Hematopoietic multipotent progenitor cell treated with erythropoietin and hydrocortisone succinate and interleukin-3 and kit ligand, for 4 days (in vitro differentiated cells): ENCODE measurements at places on chromosomes 16 and 17.

DNA sequence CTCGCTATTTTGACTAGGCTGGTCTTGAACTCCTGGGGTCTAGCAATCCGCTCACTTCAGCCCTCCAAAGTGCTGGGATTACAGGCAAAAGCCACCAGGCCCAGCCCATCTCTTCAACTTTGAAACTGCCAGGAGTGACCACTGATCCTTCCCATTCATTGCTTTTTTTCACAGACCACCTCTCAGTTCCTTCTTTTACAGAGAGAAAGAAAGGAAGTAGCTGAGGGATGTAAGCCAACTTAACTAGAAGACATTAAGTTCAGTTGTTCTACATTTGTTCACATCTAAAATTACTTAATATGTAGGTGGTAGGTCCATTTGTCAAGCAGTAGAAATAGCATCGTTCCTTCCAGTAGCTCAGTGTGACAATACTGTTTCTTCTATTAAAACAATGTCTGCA, 219.8 kb downstream of the STX8 start:
- DNase-seq, result no peak

- no peak for DNase-seq
Measured at GRCh38 chr16:77289331-77289809, 90.2 kb downstream of the SYCE1L start.

GRCh38 chr17:71985111-71986039, 135.4 kb upstream of the SOX9 start:
- DNase-seq, result no peak

GRCh38 chr16:78227855-78228254, 128.4 kb downstream of the WWOX start:
- DNase-seq, result peak; percentile 53

GRCh38 chr17:55629995-55630394, 92.7 kb downstream of the TMEM100 start:
- DNase-seq, result no peak

- no peak for DNase-seq
Measured at GRCh38 chr16:86408685-86409084, 101.6 kb upstream of the FOXF1 start.

- no peak for DNase-seq
Measured at GRCh38 chr17:77421630-77421972, 280.8 kb downstream of the SEC14L1 start.

GRCh38 chr16:164827-165538, 795 bp upstream of the HBM start:
- no peak for DNase-seq
